ENCODE measurements at places on chromosomes 3 and 15.

- no peak for DNase-seq
Observed at GRCh38 chr3:188602111-188602510, 448.2 kb downstream of the LPP start.

DNA sequence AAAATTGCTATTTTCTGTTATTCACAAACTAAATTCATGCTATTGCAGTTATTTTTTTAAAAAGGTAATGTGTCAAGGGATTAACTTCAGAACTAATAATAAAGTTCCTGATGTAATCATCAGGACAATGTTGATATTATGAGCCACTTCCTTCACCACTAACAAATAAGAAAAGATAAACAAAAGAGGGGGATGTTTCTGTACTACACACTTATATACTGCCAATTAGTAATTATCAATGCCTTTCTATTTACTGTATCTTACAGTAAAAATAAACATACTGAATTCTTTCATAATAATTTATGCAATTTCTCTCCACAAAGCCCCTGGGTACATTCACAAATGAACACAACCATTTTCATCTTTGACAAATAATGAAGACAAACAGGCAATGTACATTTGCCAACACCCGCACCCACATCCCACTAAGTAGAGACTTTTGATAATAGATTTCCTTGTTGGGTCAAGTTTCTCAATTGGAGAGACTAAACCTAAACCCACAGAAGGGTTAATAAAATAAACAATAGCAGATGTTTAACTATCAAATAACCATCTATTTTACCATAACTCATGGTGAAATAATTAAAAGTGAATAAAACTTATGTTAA lies 3.7 kb downstream of the CBLB start:
- no peak for DNase-seq

DNA sequence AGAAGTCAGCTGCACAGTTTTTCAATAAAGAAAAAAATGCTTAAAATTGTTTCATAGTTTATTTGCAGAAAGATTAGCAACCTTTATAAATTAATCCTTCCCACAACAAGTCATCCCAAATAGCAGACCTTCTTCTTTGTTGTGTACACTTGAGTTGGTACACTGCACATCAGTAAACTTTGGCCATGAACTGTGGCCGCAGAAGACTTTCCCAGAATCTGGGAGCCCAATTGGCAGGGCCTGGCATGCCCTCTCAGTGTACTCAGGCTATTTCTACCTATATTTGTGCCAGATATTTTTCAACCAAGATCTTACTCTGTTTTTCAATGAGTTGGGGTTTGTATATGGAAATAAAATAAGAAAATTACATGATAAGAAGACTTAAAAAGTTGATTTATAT lies 133.1 kb downstream of the DIPK2A start:
- no peak for DNase-seq

DNA sequence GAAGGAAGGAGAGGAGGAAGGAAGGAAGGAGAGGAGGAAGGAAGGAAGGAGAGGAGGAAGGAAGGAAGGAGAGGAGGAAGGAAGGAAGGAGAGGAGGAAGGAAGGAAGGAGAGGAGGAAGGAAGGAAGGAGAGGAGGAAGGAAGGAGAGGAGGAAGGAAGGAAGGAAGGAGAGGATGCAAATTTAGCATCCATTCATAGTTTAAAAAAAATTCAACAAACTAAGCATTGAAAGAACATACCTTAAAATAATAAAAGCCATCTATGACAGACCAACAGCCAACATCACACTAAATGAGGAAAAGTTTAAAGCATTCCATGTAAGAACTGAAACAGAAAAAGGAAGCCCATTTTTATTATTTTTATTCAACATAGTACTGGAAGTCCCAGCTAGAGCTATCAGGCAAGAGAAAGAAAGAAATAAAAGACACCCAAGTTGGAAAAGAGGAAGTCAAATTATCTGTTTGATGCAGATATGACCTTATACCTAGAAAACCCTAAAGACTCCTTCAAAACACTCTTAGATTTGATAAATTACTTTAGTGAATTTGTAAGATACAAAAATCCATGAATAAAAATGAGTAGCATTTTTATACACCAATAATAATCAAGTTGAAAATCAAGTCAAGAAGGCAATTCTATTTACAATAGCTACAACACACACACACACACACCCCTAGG lies 52.2 kb upstream of the FXR1 start:
- DNase-seq: peak; percentile 2

DNA sequence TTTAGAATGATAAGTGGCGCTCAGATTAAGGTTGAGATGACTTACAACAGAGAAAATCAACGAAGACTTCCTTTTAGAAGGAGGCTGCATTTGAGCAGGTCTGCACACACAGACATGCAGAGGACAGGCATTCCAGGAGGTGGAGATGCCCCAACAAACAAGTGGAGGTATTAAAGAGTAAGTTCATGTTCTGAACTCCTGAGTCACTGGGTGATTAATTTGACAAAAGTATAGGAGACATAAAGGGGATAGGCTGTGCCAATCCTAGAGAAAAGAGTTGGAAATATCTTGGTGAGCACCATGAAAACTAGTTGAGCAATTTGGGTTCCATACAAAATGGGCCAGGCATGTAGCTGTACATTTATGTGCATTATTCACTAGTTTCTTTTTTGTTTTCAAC lies 33.5 kb upstream of the BCL6 start:
- no peak for DNase-seq

- no peak for DNase-seq
Observed at GRCh38 chr3:40828741-40829415, 304.1 kb downstream of the ZNF621 start.

DNA sequence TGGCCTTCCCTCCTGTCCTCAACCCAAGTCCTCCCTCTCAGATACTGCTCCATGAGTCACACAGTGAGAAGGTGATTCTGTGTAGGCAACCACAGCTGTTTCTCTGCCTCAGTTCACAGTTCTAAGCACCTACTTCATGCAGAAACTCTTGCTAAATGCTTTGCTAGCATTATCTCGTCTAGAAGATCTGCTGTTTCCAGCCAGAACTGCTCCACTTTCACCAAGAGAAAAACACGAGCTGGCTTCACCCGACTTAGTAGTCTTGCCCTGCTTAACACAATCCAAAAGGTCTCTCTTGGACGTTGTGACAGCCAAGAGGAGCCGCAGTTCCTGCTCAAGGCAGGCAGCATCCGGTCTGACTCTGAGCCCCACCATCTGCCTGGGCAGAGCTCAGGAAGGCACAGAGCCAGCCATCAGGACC lies 272.1 kb downstream of the UACA start:
- no peak for DNase-seq

DNA sequence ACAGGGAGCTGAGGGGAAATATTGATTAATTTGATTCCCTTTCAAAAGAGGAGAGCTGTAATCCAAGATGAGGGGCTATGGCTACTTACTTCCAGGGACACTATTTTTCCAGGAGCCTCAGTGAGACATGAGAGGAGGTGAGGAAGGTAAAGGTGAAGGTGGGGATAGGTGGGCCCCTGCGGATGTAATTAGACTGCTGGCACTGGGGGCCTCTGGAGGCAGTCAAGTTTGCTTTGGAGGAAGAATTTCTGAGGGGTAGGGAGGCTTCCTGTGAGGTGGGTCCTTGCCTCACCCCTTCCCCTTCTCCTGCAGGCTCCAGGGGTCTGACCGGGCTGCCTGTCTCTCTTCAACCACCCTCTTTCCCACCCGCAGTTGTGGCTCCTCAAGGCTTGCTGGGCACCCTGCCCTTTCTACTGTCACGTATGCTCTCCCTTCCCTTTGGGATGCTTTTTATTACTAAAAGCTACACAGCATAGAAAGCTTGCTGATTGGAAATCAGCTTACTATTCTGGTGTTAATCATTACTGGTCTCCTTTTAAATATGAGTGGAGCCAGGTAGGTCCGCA lies 22.5 kb downstream of the GASK1A start:
- DNase-seq: no peak

DNA sequence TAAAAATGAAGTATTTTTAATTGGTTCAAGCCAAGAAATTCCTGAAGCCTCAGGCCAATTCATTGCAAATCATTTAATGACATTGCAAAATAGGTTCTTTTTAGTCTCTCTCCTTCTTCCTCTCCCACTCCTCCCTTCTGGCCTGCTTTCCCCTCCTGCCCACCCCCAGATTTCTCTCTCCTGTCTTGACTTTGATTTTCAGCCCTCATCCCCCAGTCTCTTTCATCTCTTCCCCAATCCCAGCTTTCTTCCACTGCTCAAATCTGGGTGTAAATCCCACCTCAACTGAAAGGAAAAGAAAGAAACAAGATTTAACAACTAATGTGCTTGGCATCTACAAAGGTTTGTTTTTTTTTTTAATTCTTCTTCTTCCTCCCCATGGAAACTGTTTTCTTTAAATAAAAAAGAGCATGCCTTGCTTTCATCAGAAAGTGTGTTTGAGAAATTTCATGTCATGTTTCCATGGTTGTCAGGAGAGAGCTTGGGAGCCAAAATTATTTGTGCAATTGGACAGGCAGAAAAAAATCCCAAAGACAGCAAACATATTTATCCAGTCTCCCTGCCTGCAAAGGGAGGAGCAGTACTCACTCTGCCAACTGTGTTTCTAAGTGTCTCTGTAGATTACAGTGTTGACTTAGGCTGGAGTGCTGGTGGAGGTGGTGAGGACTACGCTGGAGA lies 50.4 kb downstream of the BOC start:
- no peak for DNase-seq

DNA sequence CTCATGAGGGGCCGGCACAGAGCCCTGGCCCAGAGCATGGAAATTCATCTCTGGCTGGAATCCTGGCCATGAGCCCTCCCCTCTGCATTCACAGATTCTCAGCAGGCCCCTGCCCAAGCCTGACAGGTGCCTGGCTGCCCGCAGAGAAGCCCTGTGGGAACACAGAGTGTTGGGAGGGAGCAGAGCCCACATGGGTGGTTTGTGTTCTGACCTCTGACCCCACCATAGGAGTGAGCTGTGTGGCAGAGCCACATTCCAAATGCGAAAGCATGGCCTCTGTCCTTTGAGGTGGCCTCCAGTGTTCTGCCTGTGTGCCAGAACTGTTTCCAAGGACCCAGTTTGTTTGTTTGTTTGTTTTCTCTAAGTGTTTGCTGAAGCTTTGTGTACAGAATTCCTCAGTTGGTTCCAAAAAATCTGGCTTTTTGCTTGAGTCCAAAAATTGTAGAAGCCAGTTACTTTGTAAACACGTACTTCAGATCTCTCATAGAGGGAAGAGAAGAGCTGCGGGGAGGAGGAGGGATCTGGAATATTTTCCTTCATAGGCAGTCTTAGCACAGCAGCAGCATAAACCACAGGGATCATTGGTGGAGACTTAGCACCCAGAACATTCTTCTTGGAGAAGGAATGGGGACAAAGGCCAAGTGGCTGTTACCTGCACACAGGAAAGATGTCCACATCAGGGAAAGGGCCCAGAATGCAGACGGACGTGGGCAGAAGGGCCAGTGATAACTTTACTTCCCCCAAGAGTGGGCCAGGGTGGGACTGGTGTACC lies 36.0 kb downstream of the GRAMD2A start:
- DNase-seq: no peak

DNA sequence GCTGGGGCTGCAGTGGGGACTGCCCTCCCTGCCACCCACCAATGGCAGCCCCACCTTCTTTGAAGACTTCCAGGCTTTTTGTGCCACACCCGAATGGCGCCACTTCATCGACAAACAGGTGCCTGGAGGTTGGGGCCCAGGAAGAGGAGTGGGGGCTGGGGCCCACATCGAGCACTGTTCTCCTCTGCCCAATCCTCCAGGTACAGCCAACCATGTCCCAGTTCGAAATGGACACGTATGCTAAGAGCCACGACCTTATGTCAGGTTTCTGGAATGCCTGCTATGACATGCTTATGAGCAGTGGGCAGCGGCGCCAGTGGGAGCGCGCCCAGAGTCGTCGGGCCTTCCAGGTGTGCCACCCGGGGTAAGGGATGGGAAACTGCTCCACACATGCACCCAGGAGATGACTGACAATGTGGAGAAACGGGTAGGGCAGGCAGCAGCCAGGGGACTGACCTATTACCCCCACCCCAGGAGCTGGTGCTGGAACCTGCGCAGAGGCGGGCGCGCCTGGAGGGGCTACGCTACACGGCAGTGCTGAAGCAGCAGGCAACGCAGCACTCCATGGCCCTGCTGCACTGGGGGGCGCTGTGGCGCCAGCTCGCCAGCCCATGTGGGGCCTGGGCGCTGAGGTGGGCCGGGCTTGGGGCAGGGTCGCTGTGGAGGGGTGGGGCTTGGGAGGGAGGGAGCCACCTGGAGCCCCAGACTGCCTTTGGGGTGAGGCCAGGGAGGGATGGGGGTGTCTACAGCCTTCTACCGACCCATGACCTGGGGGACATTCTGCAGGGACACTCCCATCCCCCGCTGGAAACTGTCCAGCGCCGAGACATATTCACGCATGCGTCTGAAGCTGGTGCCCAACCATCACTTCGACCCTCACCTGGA lies 22.9 kb downstream of the NBEAL2 start:
- no peak for DNase-seq

DNA sequence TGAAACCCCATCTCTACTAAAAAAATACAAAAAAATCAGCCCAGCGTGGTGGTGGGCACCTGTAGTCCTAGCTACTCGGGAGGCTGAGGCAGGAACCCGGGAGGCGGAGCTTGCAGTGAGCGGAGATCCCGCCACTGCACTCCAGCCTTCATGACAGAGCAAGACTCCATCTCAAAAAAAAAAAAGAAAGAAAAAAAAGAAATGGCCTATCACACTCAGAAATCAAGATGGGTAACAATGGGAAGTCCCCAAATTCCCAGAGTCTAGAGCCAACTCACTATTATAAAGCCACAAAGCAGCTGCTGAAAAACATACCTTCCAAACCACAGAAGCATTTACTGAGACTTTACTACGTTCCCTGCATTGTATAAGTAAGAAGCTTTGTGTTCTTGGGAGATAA lies 7.5 kb downstream of the HDGFL3 start:
- DNase-seq: peak; percentile 78

GRCh38 chr3:105866656-105867653 lies 1.9 kb downstream of the CBLB start:
- peak; percentile 74 for DNase-seq

- no peak for DNase-seq
Observed at GRCh38 chr3:106508331-106508893, 639.6 kb upstream of the CBLB start.

GRCh38 chr3:72446218-72447058 lies 401.8 kb downstream of the SHQ1 start:
- DNase-seq: peak; percentile 60

- DNase-seq: no peak
Observed at GRCh38 chr3:73474619-73475018, 150.1 kb downstream of the PDZRN3 start.

DNA sequence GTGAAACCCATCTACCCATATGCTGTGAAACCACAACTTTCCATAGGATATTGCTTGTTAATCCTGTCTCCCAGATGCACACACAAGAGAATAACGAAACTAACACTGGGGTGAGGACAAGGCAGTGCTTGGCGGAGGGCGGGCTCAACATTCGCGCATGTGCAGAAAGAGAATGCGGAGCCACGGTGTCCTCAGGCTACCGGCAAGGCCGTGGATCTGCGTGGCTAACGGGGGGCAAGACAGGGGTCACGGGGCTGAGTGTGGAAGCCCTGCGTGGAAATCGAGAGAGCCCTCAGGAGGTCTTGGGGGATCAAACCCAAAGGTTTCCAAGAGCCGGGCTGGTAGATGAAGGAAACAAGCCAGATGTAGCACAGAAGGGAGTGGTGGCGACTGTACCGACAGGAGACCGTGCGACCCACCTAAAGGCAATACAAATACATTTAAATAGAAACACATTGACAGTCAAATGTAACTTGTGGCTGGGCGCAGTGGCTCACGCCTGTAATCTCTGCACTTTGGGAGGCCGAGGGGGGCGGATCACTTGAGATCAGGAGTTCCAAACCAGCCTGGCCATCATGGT lies 48.5 kb upstream of the TRA2B start:
- DNase-seq: no peak
